Adrenal gland (tissue), 19 donors: ENCODE measurements at places on chromosomes 6 and 20. TPM values are rescaled to one million over a fixed set of nuclear protein-coding genes. Genes with fewer than 3 reads are reported as not detected.

DNA sequence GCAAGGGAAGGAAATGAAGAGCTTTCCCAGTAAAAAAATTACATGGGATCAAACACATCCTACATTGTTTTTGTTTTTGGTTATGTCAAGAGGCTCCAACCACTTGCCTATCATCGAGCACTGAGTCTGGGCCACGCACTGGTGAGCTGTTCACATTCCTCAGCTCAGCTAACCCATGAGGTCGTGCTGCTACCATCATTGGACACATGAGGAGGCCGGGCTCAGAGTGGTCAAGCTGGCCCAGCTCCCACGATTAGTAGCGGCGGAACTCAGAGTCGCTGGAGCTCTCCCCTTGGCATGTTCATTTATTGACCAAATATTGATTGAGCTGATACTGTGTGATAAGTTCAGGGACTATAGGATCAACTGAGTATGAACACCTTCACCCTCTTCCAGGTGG, 164.9 kb downstream of the CDH26 start:
- DNase-seq, result no peak

PRIM2 gene
- total RNA-seq, result 4.7 TPM

- no peak for DNase-seq
Observed at GRCh38 chr6:80182308-80182707, 75.8 kb downstream of the BCKDHB start.

GRCh38 chr6:11113038-11113437, 1.5 kb upstream of the ERVFRD-1 start:
- DNase-seq, result no peak

DNA sequence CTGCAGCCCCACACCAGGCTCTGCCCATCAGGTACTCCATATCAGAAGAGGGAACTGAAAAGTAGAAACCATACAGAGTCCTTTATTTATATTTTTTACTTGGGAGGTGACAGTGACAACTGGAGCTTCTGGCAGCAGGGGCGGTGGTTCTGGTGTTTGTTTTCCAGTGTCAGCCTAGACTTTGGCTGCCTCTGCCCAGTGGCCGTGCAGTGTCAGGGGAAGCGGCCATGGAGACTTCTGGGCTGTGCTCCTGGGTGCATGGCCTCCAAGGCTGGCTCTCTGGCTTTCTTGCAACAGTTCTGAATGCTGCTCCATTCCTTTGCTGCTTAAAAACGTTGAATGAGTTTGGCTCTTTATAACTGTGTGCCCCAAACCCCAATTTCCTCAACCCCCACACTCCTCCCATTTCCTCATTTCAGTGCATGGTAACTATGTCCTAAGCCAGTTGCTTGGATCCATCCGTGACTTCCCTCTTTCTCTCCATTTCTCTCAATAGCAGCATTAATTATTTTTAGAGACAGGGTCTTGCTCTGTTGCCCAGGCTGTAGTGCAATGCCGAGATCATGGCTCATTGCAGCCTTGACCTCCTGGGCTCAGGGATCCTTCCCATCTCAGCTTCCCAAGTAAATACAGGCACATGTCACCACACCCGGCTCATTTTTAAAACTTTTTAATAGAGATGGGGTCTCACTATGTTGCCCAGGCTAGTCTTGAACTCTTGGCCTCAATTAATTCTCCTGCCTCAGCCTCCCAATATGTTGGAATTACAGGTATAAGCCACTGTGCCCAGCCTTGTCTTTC, 141.1 kb upstream of the SGK1 start:
- no peak for DNase-seq

DNA sequence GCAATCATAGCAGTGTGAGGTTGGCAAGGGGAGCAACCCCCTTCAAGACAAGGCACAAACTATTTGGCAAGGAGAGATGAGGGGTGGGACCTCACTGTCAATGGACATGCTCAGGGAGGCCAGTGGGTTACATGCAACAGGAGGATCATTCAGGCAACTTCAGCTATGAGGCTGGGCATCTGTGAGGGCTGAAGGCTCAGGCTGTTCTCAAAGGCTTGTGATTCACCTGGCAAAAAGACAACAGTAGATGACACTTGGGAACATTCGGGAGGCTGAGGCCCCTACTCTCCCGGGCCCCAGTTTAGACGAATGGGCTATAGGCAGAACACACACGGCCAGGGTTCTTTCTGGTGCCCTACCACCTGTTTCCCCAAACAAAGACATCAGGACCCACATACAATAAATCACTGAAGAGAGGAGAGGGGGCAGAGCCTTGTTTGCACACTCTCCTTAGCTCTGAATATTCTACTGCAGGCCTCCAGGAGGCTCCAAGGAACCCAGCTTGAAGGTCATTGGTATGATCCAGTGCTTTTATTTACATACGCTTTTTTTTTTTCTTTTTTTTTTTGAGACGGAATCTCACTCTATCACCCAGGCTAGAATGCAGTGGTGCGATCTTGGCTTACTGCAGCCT, 7.9 kb downstream of the TUBB start:
- DNase-seq, result no peak
